ENCODE measurements at places on chromosomes 11 and 22.

- no peak for DNase-seq
Measured at GRCh38 chr11:62148271-62148980, 24.6 kb downstream of the INCENP start.

DNA sequence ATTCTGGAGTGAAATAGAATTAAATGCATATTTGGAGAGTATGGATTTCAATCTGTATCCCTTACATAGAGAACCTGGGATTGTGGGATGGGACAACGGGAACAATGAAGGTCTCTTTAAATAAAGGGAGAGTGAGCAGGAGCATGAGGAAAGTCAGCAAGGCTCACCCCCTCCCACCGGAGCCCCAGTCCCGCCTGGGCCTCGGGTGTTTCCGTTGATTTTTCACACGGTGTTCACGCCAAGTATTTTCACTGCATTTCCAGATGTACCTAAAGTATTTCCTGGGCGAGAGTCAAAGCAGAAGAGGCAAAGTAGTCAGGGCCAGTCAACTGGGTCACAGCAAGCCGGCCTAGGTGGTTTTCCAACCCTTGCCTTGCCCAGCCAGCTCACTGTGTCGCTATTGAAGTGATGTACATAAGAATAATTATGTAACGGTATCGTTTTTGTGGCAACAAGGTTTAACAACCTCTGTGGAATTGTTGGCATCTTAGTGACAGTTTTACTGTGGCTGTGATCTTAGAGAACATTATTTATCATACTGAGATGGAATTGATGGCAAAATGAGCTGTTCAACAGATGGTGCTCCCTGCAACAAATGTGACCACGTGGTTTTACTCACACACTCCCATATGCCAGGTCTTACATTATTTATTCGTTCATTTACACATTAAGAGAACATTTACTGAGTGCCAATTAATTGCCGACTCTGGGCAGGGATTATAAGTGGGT lies 177.3 kb downstream of the ADAMTS15 start:
- no peak for DNase-seq

DNA sequence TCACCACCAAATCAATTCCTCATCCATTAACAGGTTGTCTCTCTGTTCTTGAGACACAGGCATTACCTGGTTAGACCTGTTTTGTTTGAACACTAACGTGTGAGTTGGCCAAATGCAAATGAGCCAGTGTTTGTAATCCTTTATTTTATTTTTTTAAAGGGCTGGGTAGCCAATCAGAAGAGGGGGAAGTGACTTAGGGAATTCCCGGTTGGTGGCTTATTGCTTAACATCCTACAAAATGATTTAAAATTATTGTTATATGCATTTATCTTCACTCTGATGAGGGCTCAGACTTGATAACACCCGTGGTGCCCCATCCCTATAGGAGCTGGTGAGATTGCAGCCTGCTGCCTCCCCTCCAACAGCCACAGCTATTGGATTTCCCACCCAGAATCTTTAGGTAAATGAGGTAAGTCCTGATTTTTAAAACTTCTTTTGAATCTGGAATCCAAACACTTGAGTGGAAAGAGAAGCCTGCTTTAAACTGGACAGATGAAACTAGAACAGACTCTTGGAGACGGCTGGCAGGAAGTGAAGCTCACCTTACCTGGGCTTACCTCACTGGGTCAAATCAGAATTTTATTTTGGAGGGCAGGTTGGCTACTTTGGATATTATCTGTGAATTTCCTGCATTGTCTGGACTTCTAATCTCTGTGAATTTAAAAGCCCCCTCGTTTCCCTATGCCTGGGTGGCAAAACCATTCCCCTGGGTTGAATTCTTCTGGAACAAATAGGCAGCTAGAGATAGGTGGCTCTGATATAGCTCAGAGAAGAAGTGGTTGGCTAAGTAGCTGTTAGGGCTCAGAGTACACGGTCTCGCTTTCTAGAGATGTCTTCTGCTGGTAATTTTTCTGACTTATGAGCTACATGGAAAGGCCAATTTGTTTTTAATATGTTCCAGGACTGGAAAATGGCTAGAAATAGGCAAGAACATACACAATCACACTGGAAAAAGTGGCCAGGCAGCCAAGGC lies at the start of gene EHF:
Gene EHF, plus strand, starts transcription at position 274 of the 973 bp plus-strand sequence. CDS start 21,538 bp downstream, outside the sequence.
- no peak for DNase-seq

- DNase-seq = no peak
Measured at GRCh38 chr11:11978792-11979487, 29.5 kb downstream of the DKK3 start.

GRCh38 chr11:35618497-35619115 lies 346 bp downstream of the FJX1 start:
- DNase-seq = no peak

DNA sequence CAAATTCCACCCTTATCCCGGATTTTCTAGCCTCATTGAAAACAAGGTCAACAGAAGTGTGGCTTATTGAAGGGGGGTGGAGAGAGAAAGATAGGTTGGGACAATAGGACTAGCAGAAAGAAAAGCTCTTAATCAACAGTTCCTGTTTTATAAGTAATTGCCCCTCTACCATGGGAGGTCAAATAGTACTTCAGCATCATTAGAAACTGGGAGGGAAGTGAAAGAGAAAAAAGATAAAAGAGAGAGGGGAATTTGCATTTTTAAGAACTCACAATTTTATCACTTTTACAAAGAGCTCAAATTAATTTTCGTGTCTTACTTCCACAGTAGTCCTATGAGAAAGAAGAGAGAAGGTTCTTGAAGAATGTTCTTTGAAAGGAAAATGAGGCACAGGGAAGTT lies 89.2 kb downstream of the AMOTL1 start:
- no peak for DNase-seq

DNA sequence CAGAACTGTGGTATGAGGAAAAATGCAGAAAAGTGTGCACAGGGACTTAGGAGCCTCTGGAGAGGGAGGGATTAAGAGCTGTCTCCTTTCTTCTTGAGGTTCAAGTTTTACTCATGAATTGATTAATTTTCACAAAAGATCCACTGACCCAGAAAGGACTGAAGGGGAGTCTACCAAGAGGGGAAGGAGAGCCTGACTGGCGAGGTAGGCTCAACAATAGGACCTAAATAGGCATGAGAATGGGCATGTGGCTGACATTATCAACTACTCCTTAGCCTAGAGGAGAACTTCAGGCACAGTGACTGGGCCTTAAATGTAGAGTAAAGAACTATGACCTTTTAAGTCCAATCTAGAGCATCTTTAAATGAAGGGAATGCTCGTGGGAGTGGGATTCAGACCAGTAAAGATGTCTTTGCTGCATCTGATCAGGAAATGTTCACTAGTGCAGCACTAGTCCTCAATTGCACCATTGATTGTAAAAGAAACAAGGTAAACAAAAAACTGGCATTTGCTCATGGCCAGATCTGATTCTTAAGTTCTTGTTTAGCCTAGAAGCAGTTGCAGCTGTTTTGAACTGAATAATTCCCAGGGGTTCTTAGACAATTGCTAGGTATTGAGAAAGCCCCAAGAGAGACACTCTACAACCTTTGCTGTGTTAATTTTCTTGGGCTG lies 135.6 kb downstream of the RAB38 start:
- DNase-seq = no peak

GRCh38 chr11:111963931-111964340 lies 26.8 kb downstream of the DIXDC1 start:
- DNase-seq = no peak

GRCh38 chr11:122516686-122517085 lies 138.8 kb upstream of the UBASH3B start:
- DNase-seq = no peak

DNA sequence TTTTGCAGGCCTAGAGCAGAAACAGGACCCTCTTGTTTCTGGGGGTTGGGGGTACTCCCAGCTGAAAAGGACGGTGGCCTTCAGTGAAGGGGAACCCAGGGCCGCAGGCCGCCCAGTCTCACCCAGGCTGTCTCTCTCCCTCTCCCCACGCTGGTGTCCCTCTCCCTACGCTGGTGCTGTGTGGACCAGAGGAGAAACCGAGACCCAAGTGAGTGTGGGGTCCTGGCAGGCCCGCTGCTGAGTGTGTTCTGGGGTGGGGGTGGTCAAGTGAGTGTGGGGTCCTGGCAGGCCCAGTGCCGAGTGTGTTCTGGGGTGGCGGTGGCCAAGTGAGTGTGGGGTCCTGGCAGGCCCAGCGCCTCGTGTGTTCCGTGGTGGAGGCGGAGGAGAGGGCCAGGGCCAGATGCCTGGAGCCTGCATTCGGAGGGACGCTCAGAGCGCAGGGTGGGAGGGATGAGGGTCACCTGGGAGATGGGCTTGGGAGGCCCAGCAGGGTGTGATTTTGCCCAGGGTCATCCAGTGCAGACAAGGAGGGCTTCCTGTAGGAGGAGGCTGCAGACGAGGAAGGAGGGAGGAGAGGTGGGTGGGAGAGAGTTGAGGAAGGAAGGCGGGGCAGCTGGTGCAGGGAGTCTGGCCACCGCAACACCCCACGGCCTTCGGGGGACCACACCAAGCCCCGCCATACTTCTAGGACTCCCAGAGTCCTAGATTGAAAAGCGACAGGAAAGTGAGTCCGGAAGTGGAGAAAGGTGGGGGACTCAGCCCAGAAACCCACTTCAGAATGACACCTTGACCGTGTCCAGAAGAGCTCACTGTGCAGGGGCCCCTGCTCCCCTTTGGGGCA lies 10.3 kb downstream of the TNNT3 start:
- DNase-seq = no peak

GRCh38 chr11:120556797-120557196 lies 45.2 kb downstream of the GRIK4 start:
- no peak for DNase-seq

- no peak for DNase-seq
Measured at GRCh38 chr11:66639066-66639813, 737 bp downstream of the RBM4 start.

DNA sequence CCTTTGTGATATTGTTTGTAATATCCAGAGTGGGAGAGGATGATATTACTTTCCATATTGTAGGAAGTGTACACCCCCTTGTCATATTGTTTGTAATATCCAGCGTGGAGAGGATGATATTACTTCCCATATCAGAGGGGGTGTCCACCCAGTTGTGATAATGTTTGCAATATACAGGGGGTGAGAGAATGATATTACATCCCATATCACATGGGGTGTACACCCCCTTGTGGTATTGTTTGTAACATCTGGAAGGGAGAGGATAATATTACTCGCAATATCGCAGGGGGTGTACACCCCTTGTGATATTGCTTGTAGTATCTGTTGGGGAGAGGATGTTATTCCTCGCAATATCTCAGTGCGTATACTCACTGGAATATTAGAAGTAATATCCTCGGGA lies 61.5 kb downstream of the PRSS23 start:
- no peak for DNase-seq

- DNase-seq = no peak
Measured at GRCh38 chr11:20369826-20370225, 6.3 kb downstream of the HTATIP2 start.

DNA sequence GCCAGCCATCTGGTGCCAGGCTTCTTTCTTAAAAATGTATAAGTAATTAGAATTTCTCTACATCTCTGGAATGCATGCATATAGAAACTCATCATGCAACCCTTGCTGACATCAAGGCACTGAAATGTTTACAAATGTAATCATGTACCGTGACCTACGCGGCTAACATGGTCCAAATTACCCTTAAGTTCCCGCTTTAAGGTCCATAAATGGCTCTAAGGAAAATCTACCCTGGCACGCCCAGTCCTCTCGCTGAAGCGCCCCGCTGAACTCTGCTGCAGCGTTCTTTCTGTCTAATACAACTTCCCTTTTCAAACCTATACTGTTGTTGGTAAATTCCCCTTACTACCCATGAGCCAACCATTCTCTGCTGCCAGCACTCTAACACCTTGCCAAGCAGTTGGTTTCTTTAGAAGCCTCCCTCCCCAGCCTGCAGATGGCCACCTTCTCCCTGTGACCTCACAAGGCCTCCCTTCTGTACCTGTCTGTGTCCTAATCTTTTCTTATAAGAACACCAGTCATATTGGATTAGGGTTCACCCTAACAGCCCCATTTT lies 13.5 kb upstream of the HMOX1 start:
- no peak for DNase-seq

GRCh38 chr11:103596315-103596714 lies 440.1 kb upstream of the DDI1 start:
- no peak for DNase-seq

- DNase-seq = no peak
Measured at GRCh38 chr11:104127828-104128227, 36.1 kb downstream of the PDGFD start.

- DNase-seq = no peak
Measured at GRCh38 chr11:72727521-72727920, 24.7 kb downstream of the ARAP1 start.

GRCh38 chr22:19629331-19629719 lies 85.0 kb upstream of the SEPTIN5 start:
- no peak for DNase-seq

- no peak for DNase-seq
Measured at GRCh38 chr22:26310616-26311015, 118.4 kb upstream of the ASPHD2 start.

DNA sequence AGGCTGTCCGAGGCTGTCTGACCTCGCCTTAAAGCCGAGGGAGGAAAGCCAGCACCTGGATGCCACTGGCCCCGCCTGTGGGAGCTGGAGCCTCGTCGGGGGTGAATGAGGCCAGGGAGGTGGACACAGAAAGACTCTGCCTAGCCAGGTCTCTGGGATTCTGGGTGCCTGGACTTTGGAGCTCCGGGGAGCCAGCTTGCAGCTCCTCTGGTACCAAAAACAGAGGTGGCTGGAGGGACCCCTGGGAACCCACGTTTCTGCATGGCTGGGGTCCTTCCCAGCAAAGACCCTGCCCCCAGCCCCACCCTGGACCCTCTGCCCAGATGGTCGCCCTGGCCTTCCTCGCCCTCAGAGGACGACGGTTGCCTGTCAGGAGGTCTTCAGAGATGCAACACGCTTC lies 239.7 kb downstream of the BRD1 start:
- no peak for DNase-seq

DNA sequence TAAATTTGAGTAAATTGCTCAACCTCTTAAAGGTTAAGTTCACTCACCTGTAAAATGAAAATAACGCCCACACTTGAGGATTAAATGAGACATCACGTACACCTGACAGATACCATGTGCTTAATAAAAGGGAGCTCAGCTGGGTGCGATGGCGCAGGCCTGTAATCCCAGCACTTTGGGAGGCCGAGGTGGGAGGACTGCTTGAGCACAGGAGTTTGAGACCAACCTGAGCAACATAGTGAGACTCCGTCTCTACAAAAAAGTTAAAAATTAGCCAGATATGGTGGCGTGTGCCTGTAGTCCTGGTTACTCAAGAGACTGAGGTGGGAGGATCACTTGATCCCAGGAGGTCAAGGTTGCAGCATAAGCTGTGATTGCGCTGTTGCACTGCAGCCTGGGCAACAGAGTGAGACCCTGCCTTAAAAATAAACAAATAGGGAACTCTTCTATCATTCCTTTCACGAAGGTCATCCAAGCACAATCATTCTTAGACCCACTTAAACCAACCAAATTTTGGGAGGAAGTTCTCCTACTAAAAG lies 134.1 kb downstream of the BBOX1 start:
- DNase-seq = no peak

DNA sequence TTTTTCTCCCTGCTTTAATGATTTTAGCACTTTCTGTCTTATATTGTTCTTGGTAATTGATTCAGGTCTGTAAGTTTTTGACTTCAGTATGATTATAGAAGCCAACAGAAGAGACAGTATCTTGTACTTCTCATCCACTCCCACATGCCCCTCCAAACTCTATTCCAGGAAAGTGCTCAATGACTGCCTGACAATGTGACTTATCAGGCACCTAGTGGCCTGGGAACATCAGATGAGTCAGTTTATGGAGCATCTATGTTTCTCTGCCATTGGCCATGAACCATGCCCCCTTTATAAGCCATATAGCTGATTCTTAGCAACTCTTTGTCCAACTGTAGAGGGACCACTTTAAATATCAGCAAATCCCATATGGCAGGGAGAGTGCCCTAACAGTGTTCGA lies 179.2 kb upstream of the MTMR2 start:
- DNase-seq = no peak

- no peak for DNase-seq
Measured at GRCh38 chr11:36385121-36385970, 89.3 kb downstream of the PRR5L start.

All from hippocampal formation (tissue), 2 donors.